ENCODE measurements at places on chromosomes 1 and 21. TPM values are rescaled to one million over a fixed set of nuclear protein-coding genes. Genes with fewer than 3 reads are reported as not detected.
A peak's percentile ranks its signal among the peaks of the same experiment; 100 is the strongest.

HAO2 gene
- total RNA-seq = not detected

DNA sequence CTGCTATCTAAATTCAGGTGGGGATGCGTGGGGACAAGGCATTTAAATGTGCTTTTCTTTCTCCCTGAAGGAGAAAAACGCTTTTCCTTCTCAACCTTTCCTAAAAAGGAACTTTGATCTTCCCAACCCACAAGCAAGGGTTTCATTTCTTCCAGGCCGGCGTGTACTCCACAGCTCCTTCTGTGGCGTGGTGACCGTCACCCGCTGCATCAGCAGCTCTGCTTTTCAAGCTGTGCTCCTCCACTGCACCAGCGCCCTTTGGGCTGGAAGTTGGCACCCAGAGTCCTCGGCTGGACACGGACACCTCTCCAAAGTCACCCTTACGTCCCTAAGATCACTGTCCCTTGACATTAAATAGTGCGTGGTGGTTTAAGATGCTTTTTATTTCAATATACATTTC lies 54.3 kb downstream of the PEX14 start:
- peaks cover 23% of the 10 kb centered on the region for H3K4me1 ChIP-seq
- DNase-seq = no peak
- no peaks in the 10 kb centered on the region for H3K27me3 ChIP-seq
- H3K4me3 ChIP-seq = no peak overlapping the region

CFAP45 gene
- total RNA-seq = 1.3 TPM

DNA sequence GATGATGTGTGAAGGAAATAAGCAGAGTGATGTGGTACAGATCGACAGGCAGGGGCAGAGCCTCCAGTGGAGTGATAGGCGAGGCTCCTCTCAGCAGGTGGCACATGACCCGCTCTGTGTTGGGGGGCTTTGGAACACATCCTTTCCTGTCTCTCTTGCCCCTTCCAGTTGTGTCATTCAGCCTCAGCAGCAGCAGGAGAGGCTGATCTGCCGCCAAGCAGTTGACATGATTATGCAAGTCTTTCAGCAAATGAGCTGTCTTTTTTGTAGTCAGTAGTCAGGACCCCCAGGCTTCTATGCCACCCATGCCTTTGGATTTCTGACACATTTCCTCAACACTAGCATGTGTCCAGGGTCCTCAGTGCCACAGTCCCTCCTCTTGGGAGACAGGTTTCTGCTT lies 307.1 kb upstream of the C1orf174 start:
- no peaks in the 10 kb centered on the region for H3K4me1 ChIP-seq
- H3K27ac ChIP-seq = no peak overlapping the region
- no peak for DNase-seq
- H3K36me3 ChIP-seq = no peaks in the 10 kb centered on the region
- no peak overlapping the region for H3K4me3 ChIP-seq

SPATA46 gene
- not detected for total RNA-seq

DNA sequence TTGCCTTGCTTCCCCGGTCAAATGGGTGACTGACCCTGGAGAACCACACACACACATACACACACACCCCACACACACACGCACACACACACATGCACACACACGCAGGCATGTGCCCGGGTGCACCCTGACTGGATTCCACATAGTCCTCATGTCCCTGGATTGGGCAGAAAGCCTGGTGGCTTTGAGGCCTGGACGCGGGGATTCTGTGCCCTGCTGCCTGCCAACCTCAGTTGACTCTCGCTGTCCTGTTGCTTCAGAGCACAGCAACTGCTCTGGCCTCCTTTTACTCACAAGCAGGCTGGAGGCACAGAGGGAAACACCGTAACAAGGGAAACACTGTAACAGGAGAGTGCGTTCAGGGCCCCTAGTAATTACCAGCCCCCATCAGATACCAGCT lies 6.4 kb downstream of the RORC start:
- H3K27me3 ChIP-seq = no peaks in the 10 kb centered on the region
- H3K27ac ChIP-seq = peak overlapping the region; percentile 4
- H3K4me3 ChIP-seq = peak overlapping the region; percentile 63
- H3K36me3 ChIP-seq = no peaks in the 10 kb centered on the region
- no peak for DNase-seq
- peaks cover 62% of the 10 kb centered on the region for H3K4me1 ChIP-seq

DNA sequence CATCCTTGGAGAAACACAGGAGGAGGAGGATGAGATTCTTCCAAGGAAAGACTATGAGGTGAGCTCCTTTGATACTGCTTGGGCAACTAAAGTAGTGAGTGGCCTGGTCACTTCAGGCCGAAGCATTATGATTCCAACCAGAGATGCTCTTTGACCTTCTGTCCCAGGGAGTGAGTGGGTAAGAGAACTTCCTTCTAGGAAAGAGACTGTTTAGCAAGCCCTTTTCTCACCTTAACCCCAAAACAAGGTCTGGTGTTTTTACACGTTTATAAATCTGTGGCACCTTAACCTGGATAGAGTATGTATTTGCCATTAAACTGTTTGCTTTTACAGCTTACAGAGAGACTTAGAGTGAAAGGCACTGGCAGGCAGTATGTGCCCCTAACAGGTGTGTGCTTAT lies 1.1 kb downstream of the CLCN6 start:
- no peak for DNase-seq
- peak overlapping the region; percentile 89 for H3K27ac ChIP-seq
- peaks cover 17% of the 10 kb centered on the region for H3K36me3 ChIP-seq
- no peaks in the 10 kb centered on the region for H3K27me3 ChIP-seq
- peak overlapping the region; percentile 90 for H3K4me3 ChIP-seq
- H3K4me1 ChIP-seq = peaks cover 47% of the 10 kb centered on the region
